ENCODE measurements at places on chromosomes 5 and 9.
A peak's percentile ranks its signal among the peaks of the same experiment; 100 is the strongest.

- DNase-seq, result peak; percentile 60
Measured at GRCh38 chr9:96460882-96461281, 10.9 kb downstream of the HABP4 start.

GRCh38 chr5:7272408-7272965, 123.5 kb upstream of the ADCY2 start:
- no peak for DNase-seq

DNA sequence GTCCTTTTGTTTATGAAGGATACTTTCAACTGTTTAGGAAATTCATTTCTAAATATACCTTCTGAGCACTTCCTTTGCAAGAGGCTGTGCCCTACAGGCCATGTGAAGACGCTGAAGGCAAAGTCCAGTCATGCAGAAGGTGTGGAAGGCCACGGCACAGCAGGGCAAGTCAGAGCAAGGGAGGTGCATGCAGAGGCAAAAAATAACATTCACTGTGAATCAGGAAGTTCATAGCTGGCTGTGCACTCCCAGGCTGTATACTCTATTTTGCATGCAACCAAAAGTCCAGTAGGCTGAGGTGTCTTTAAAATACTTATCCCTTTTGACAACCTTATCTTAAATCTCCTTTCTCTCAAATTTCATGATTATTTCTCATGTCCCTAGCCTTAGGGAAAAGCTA, 50.3 kb downstream of the GNAQ start:
- DNase-seq, result no peak

- no peak for DNase-seq
Measured at GRCh38 chr5:101390151-101390908, 487.2 kb upstream of the ST8SIA4 start.

GRCh38 chr5:33332804-33333203, 108.0 kb upstream of the TARS1 start:
- no peak for DNase-seq

DNA sequence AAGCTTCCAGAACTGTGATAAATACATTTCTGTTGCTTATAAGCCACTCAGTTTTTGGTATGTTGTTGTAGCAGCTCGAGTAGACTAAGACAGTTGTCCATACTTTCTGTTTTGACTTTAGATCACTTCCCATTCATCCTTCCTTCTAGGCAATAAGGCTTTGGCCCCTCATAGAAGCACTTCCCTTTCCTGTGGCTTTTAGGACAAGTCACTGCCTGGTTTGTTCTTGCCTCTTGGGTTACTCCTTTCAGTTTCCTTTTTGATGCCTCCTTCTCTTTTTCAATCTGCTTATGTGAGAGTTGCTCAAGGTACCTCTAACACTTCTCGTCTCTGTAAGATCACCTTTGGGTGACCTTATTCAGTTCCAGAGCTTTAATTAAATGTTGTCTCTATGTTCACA, 72.4 kb upstream of the NTRK2 start:
- no peak for DNase-seq

GRCh38 chr5:149514512-149514911, 36.7 kb downstream of the CSNK1A1 start:
- DNase-seq, result no peak

DNA sequence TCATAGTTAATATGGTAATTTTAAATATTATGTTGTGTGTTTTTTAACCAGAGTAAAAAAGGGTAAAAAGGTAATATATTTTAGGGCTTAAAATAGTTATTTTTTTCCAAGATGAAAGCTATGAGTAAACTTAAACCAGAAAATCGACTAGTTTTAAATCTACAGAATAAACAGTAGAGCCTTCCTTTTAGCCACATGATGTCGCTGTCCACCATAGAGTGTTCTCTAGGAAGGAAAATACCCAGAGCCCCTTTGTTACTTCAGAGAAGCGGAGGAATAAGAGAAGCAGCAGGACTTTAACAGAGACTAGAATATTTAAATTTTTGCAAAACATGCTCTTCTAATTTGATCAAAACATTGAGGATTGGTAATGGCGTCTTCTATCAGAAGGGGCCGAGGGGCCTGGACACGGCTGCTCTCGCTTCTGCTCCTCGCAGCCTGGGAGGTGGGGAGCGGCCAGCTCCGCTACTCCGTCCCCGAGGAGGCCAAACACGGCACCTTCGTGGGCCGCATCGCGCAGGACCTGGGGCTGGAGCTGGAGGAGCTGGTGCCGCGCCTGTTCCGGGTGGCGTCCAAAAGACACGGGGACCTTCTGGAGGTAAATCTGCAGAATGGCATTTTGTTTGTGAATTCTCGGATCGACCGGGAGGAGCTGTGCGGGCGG, at the start of gene PCDHA2:
Gene PCDHA2, plus strand, starts transcription at position 258 of the 664 bp plus-strand sequence.
- no peak for DNase-seq

- no peak for DNase-seq
Measured at GRCh38 chr9:14136646-14137370, 177.1 kb downstream of the NFIB start.

DNA sequence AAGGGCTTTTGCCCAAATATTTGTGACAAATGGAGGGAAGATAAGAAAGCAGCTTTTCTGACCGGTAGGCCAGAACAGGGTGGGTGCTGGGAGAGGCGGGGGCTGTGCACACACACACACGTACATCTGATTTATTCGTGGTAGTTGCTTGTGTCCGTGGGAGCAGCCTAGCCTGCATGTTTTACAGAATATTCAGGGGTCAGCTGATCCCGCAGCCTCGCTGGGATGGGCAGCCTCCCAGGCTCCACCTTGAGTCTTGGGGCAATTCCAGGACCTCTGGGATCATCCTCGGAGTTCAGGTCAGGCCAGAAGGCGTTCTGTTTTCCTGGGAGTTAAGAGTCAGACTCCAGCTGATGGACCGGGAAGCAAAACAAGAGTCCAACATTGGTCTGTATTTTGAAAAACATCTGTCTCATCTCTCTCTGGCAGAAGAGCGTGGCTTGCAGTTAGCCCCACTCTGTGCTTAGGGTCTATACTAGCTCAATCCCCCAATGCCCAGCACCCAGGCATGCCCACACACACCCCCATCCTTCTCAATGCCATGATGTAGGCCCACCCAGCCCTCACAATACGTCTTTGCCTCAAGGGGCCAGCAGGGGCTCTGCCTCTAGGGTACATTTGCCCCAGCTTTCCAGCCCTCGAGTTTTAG, 210.6 kb downstream of the GOLPH3 start:
- no peak for DNase-seq

- no peak for DNase-seq
Measured at GRCh38 chr9:5670079-5670478, 41.2 kb downstream of the RIC1 start.

DNA sequence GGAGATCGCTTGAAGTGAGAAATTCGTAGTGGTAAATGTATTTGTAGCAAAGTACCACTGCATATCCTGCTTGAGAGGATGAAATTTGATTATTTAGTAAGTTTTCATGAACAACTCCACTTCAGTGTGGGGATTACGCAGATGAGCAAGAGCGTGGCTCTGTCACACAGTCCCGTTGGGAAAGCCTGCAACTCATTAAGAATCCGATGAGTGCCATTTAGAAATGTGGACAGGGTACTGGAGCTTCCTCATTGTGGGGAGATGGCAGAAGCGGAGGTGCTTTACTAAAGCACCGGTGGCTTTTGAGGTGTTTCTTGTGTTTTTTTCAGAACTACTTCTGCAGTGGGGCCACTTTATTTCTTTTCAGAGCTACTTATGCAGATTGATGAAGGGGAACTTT, 1.4 kb downstream of the TJP2 start:
- no peak for DNase-seq

DNA sequence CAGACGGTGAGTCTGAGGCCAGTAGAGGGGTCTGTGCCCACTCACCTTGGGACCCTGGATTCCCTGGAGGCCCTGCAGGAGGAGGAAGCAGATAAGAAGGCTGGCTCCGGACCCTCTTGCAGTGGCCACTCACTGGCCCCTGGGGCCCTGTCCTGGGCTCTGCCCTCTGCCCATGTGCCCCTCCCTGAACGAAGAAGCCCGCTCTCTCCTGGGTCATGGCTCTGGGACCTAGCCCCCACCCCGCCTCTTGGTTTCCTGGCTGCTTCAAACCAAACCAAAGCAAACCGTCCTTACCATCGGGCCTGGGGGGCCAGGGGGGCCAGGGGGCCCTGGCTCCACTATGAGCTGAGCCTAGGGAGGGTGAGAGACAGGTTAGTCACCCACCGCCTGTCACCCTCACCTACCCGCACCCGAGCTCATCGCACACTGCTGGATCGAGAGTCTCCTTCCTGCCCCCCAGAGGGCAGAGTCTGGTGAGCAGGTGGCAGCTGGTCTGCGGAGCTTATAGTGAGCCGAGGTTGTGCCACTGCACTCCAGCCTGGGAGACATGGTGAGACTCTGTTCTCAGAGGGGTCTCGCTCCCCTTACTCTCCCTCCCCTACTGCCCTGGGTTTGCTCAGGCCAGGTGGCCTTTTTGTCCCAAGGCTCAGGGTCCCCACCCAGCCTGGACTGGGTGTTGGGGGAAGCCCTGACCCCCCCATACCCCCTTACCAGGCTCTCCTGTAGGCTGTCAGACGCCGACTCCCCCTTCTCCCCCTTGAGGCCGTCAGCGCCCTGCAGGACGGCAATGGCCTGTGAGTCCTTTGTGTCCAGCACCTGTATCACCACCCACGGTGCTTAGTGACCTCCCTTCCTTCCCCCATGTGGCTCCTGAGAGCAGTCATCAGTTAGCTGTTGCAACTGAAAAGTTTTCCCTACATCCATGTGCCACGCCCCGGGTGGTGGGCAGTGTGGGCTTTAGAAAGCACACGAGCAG, 15.2 kb upstream of the PHYKPL start:
- DNase-seq, result no peak

DNA sequence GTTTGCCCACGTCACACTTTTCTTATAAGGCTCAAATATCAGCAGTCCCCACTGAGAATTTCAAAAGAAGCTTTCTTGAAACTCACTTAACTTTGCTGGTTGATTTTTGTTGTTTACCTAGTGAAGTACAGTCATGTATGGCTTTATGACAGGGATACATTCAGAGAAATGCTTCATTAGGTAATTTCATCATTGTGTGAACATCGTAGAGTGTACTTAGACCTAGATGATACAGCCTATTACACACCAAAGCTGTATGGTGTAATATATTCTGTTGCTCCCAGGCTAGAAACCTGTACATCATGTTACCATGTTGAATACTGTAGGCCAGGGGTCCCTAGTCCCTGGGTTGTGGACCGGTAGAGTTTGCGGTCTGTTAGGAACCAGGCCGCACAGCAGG, 177.0 kb downstream of the ARRDC3 start:
- no peak for DNase-seq

DNA sequence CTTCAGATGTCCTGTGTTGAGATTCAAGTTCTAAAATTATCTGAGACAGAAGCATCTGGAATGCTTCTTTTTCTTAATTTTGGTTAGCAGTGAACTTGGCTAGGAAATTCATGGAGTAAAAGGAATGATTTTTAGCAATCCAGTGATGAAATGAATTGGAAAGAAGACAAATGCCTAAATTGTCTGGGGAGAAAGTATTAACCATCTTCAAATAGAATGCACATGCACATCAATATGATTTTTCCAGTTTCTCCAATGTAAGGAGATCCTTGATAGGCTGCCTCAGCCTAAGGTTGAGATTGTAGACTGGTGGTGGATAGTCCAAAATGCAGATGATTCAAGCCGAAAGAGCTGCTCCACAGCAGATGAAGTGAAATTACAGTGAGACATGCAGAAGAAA, 106.7 kb downstream of the PCSK5 start:
- no peak for DNase-seq

DNA sequence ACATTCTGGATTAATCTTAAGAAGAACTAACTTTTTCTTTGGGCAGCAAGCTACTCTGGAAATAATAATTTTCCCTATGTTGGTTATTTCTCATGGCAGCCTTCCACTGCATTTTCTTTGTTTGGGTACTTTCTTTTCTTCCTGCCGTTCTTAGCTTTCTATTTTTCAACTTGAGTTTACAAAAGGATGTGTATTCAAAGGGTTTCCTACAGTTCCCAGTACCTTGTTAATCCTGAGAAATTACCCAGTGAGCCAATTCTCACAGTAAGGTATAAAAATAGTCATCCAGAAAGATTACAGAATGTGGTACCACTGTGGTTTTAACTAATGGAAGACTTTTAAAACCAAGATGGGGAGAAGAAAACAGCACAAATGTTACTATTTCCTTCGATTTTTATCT, 20.2 kb downstream of the GPR21 start:
- no peak for DNase-seq

DNA sequence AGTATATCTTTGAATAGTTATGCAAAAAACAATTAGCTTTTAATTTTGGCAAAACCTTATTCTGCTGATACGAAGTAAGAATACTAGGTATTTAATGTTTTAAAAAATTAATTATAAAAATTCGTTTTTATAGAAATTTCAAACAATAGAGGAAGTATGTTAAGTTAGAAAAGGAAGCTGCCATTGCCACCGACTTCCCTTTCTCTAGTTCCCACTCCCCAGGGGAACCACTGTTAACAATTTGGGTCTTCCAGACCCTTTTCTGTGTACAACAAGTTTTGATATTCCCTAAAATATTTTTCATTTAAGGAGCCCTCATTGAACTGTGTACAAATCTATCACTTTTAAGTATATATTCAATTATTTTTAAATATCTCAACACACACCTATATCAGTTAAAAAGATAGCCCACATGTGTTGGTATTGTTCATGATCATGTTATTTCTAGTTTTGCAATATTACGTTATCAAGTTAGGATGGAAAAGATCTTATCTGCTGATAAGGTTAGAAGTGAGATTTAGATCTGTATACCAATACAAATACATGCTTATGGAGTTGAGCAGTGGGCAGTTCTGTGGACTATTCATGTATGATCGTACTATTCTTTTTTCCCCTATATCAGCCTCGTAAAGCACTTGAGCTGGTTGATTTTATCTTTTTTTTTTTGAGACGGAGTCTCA, 25.9 kb downstream of the NDFIP1 start:
- no peak for DNase-seq

GRCh38 chr5:115068239-115069086, 101.2 kb downstream of the TRIM36 start:
- DNase-seq, result no peak

GRCh38 chr9:86679909-86680308, 267.4 kb downstream of the GAS1 start:
- DNase-seq, result no peak

- no peak for DNase-seq
Measured at GRCh38 chr5:160175438-160176218, 53.7 kb upstream of the FABP6 start.

DNA sequence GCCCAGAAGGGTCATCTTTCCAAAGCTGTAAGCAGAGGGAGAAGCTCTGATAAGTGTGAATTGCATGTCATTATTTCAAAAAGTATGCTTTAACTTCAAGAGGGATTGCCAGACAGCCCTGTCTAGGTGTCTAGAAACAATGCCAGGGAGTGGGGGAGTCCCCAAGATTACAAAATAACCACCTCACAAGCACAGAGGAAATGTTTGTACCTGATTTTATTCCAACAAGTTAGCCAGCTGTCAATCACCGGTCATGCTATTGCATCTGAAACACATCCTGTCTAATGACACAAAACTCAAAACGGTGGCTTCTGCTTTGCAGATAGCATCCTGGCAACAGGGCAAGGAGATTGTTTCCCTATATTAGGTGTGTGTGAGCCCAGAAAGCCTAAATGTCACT, 154.2 kb upstream of the WWC1 start:
- DNase-seq, result no peak

DNA sequence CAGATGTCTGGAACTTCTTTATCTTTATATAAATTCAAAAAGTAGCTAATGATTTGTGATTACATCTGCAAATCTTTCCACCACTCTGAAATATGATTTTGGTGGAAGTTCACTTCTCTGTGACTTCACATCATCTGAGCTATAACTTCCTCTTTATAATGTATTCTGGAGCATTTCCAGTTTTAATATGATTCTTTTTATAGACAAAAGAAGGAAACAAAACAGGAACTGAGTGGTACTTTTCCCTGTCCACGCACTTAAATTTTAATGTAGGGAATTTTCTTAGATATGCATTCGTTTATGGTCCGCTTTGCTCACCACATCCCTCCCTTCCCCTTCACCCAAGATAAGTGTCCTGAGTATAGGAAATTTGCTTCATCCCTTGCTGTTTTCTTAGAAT, 333.5 kb downstream of the CHSY3 start:
- DNase-seq, result no peak
